GM04504 (cell line): ENCODE measurements at places on chromosomes 11 and 22.

DNA sequence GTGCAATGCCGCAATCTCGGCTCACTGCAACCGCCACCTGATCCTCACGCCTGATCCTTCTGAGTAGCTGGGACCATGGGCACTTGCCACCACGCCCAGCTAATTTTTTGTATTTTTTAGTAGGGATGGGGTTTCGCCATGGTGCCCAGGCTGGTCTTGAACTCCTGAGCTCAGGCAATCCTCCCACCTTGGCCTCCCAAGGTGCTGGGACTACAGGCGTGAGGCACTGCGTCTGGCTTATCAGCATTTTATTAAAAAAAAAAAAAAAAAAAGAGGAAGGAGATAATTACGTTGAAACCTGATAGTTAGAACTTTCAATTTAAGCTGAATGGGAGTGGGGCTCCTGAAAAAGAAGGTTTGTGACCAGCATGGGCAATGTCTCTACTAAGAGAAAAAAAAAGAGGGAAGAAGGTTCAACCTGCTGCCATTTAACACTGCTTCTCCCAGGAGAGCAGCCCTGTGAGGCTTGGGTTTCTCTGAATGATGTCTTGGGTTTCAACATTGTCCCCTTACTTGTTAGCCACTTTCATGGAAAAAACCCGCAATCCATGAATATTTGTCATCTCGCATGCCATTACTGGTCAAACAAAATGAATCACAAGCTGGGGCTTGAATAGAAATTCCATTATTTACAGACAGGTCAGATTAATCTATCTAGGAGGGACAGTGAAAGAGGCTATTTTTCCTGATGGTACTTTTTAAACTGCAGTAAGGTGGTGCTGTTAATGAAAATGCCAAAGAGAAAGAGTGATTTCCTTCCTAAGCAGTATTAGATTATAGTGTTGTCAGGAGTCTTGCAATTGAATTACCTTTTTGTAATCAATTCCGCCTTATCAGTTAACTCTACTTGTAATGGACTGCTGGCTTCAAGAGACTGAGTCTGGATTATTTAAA, 72.5 kb downstream of the PACS1 start:
- no peak for DNase-seq

DNA sequence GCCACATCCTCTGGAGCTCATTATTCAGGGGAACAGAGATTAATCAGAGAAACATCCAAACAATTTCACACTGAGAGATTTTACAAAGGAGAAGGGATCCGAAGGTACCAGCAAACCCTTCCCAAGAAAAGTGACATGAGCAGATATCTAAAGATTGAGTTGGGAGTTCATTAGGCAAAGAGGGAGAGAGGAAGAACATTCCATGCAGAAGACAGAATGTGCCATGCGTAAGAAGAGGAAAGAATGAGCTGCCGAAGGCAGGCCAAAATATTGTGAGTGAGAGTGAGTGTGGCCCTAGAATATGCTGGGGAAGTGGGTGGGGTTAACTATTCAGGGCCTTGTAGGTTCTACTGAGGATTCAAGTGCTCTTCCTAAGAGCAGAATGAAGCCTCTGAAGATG, 50.0 kb upstream of the LYVE1 start:
- no peak for DNase-seq

- no peak for DNase-seq
These were observed 3.9 kb downstream of the BCR start for GRCh38 chr22:23184100-23184763.

GRCh38 chr11:117985953-117986887, at the start of gene IL10RA:
TSS of gene IL10RA (plus strand) at chr11:117986394. CDS start at chr11:117986468, 74 bp downstream.
- DNase-seq = no peak

DNA sequence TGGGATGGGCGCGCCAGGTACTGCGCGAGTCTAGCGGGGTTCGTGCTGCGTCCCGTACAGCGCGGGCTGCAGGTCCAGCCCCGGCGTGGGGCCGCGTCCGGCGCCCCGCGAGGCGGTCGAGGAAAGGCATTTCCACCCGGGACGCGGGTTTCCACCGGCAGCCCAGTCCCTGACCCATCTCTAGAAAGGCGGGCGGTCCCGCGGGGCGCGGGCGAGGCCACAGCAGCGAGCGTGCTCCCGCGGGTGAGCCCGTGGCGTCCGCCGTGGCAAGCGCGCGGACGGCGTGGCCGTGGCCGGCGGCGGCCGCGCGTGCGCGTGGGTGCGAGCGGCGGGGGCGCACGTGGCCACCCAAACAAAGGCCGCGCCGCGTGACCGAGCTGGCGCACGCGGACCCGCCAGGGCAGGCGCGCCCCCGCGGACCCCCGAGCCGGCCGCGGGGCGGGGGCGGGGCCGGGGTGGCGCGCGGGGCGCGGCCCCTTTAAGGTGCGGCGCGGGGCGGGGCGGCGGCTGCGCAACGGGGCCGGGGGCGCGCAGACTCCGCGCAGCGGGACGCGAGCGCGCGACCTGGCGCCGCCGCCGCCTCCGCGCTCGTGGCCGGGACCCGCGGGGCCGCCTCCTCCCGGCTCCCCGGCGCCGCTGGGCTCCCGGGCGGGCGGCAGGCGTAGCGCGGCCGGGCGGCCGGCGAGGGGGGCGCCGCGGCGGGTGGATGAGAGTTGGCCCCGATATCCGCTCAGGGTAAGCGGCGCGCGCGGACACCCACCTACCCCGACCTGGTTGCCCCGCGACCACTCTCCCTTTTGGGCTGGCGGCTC, 39.3 kb upstream of the CELSR1 start:
- DNase-seq = no peak

- peak; percentile 33 for DNase-seq
These were observed 69.2 kb downstream of the SCUBE1 start for GRCh38 chr22:43273902-43274484.

DNA sequence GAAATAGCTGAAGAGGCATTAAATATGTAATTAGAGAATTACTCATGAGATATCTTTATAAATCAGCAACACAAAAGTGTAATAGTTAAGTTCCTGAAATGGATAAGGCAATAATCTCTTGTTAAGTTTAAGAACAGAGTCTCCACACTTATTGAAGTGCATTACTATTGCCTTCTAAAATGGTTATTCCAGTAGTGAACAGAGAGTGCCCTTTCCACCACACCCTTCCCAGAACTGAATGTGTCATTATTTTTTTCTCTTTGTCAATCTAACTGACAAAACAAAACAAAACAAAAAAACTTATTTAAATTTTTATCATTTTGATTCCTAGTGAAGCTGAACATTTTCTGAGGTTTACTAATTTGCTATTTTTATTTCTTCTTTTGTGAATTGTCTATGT, 9.2 kb upstream of the PRRG4 start:
- DNase-seq = no peak

GRCh38 chr22:24420072-24420976, 7.1 kb upstream of the ADORA2A start:
- DNase-seq = no peak

DNA sequence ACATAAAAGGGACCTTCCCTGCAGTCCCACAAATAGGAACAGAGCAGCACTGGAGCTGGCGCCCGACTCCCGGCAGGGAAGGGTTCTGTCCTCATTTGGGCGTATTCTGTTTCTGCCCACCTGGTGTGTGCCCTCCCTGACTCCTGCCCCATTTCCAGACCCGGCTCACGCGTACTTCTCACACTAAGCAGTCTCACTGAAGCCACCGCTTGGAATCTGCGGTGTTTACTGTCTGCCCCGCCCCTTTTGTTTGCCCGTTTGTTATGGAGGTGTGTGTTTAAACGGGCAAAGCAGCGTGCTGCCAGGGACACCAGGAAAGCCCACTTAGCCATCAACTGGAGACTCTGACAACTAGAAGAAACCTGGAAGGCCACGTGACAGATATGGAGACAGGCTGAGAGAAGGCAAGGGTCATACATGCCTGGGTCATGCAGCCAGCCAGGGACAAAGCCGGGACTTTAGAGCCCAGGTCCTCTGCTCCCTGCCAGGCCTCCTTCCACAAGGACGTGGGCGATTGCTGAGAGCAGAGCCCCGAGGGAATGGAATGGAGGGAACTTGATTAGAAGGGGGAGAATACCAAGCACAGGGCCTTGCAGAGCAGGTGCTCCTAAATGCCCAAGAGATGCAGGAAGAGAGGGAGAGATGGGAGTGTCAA, 8.7 kb upstream of the EFCAB6 start:
- no peak for DNase-seq

DNA sequence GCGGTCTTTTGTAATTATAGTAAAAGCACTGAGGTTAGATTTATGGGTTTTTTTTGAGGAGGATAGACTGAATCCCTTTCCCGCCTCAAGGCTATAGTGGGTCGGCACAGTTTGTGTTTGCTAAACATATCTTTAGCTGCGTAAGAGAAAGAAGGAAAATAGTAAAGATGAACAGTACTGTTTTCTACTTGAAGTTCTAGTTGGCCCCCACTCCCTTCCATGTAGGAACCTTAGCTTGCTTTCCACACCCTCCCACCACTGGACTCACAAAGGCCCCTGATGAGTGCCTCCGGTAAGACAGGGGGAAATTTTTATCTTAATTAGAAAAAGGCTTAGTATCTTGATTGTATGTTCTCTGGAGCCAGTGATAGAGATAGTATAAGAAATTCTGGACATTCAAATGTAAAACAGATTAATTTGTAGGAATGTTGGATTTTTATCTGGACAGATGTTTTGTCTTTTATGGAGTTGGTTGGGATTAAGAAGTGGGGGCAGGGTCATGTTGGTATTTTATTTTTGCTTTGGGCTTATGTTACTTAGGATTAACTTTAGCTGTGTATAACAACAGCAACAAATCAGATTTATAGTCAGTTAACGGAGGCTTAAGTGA, 49.4 kb downstream of the PTPRJ start:
- no peak for DNase-seq

DNA sequence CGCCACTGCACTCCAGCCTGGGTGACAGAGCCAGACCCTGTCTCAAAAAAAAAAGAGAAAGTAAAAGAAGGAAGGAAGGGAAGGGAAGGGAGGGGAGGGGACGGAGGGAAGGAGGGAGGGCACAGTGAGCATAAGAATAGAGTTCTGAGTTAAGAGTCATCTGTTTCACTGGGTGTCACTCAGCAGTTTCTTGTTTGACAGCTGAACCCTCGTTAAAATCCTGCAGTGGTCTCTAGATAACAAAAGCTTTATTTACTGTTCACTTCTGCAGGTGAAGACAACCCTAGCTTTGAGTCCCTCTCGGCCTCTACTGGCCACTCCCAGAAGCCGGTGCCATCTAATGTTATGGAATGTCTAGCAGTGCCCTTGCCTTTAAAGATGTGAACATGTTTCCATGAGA, 71.2 kb downstream of the CLPB start:
- no peak for DNase-seq

DNA sequence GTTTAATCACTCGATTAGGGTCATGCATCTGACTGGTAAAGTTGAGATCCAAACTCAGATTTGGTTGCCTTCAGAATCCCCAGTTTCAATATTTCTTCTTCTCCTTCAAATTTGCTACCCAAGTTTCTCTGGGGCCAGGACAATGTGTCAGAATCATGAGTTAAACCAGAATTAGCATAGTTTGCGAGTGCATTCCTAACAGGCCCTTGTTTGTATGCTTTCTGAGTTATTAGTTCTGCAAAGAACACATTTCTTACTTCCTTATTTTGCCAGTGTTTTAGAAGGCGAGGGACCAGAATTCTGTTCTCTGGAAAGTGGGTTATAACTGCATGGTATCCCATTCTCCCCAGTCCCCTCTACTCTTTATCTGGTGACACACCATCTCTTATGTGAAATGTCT, 112.0 kb downstream of the ARL14EP start:
- DNase-seq = no peak

- no peak for DNase-seq
These were observed 3.4 kb downstream of the NLRP6 start for GRCh38 chr11:281486-282161.

DNA sequence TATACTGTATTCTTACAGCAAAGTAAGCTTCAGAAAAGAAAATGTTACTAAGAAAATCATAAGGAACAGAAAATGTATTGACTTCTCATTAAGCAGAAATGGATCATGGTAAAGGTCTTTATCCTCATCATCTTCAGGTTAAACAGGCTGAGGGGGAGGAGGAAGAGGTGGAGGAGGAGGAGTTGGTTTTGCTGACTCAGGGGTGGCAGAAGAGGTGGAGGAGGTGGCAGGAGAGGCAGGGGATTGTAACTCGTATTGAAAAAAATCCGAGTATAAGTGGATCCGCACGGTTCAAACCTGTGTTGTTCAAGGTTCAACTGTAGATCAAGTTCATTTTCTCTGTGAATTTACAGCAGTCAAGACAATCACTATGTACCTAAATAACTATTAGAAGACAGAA, 13.0 kb downstream of the GLB1L3 start:
- no peak for DNase-seq
